ENCODE measurements at places on chromosomes 2 and 18.

DNA sequence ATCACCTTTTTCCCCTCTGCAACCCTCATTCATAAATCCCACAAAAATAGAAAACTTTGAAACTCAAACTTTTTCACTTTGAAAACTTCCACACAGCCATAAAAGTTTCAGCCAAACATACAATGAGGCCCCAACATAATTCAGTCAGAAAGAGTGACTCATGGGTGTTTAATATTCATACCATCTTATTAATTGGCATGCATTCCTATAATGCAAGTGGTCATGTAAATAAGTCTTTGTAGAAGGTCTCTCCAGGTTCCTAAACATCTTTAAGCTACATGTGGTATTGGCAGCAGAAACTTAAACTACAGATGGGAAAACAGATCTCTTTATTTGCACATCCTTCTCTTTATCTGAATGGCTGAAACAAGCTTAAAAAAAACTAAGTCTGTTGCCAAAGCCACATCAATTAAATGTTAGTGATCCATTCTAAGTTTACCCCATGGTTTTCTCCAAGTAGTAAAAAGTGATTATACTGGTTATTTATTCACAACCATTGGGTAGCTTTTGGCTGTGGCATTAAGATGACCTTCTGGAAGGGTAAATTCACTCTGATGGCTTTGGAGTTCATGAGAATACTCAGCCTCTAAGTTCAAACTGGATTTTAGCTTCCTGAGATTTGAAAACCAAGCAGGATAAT, 70.2 kb upstream of the LYPD1 start:
- DNase-seq, result no peak

DNA sequence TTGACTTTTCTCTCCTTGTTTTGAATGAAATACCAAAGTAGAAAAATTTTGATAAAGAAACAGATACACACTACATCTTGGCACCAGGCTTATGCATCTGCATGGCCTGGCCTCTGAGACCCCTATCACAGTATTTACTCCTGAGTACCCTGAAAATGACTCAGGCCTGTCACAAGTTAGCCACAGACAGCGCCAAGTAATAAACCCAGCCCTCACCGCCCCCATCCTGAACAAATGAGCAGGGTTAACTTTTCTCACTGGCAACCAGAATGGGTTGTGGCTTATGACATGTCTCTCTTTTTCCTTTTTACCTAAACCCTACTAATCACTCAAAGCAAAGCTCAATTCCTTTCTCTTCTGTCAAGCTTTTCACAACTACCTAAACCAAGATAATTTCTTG, 35.3 kb downstream of the SPRED2 start:
- no peak for DNase-seq

- DNase-seq, result no peak
Measured at GRCh38 chr18:8982416-8983183, 119.9 kb upstream of the NDUFV2 start.

DNA sequence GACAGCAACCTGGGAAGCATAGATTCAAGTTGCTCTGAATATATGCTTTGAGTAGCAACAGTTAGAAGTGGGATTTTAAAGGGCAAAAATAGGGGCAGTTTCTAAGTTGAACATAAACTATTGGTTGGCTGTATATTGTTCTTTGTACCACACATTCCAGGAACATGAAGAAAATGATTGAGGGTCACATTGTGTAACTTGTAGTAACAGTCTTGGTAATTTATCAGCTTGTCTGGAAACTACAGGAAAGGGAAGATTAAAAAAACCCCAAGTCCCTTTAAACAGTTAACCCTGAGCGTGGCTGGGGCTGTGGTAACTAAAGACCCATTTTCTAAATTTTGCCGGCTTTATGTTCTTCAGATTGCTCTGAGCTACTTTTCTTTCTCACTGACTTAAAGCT, 7.4 kb downstream of the PLEKHB2 start:
- DNase-seq, result no peak

- no peak for DNase-seq
Measured at GRCh38 chr2:108385411-108386071, 7.8 kb downstream of the SULT1C4 start.

GRCh38 chr2:176154576-176155252, 2.4 kb upstream of the HOXD3 start:
- DNase-seq, result no peak

- DNase-seq, result no peak
Measured at GRCh38 chr18:48254077-48254602, 155.0 kb downstream of the ZBTB7C start.

DNA sequence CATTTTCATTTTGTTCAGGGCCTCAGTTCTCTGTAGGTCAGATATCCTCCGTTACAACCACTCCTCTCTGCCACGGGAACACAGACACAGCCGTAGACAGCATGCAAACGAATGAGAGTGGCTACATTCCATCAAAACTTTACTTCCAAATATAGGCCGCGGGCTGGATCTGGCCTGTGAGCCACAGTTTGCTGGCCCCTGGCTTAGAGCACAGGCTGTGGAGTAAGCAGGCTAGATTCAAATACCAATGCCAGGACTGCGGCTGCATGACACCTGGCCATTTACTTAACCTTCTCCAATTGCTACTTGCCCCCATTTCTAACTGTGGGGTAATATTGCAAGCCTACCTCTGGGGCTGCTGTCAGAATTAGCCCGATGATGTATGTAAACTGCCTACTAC, 325.8 kb upstream of the POU3F3 start:
- no peak for DNase-seq

DNA sequence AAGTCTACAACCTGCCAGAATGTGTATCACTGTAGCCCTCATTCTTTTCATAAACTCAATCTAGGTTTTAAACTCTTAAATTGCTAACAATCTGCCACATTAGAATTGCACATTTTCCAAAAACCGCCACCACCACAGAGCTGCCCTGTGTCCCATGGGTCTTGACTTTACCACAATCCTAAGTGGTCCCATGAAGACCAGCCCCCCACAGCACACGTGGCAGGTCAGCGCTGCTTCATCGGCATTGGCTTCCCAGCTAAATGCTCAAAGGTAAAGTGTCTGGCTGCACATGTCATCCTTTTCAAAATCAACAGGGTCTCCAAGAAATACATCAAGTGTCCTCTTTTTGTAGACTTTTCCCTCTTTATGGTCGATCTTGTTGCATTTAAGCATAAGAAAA, 2.4 kb downstream of the TBC1D8 start:
- no peak for DNase-seq

- no peak for DNase-seq
Measured at GRCh38 chr2:21372654-21373053, 248.9 kb downstream of the TDRD15 start.

GRCh38 chr18:46337271-46337670, 233.1 kb downstream of the HAUS1 start:
- DNase-seq, result no peak

DNA sequence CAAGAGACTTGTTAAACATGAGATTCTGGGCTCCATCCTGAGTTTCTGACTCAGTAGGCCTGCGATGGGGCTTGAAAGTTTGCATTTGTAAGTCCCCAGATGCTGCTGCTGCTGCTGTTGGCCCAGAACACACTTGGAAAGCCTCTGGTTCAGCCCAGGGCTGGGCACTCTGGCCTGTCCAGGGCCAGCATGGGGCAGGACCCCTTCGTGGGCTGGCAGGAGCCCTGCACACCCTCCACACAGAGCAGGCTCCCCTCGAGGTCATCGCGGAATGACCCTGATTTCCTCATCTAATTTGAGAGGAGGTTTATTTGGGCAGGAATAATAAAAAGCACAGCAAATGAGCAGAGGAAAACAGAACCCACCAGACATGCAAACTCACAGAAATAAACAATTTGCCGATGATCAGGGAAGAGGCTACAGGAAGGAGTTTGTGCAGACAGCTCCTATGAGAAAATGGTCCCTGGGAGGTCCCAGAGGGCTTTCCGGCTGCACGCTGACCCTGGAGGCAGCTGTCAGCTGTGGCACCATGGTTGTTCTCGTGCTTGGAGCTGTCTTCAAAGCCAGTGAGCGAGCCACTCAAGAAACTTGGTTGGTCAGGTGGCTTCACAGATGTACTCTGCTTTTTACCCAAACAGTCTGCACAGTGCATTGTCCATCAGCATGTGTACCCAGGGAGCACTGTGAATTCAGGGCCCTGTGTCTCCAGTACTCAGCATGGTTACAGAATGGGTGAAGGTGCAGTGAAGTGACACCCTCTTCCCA, 119.3 kb downstream of the GLI2 start:
- DNase-seq, result no peak

DNA sequence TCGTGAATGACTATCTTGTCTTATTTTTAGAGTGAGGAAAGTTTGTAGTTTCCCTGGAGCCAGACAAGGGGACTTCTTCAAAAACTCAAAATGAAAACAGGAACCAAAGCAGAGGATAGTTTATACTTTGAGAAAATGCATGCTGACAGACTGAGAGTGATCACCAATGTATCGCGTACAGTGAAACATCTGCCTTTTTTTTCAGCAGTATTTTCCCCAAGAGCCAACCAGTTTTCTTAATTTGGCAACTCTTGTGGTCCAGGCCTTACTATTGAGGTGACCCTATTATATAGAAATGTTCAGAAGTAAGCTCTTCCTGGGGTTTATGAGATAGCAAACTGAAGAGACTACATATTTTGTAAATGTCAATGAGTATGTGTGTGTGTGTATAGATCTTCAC, 153.7 kb upstream of the VRK2 start:
- no peak for DNase-seq

DNA sequence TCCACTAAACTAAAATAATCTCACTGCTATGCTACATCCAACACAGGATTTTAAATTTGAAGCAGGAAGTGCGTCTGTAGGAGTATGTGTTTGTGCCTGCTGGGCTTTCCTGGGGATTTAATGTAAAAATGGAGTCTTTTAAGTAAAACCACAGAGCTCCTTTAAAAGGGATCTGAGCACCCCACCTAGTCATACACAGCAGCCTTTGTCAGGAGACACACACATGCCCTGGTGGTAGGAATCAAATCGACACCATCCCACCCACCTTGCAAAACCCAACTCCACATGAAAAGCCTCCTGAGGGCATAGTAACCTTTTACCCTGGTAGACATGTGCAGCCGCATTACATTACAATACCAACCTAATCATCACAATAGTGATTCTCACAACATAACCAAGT, 29.1 kb downstream of the UXS1 start:
- DNase-seq, result no peak

DNA sequence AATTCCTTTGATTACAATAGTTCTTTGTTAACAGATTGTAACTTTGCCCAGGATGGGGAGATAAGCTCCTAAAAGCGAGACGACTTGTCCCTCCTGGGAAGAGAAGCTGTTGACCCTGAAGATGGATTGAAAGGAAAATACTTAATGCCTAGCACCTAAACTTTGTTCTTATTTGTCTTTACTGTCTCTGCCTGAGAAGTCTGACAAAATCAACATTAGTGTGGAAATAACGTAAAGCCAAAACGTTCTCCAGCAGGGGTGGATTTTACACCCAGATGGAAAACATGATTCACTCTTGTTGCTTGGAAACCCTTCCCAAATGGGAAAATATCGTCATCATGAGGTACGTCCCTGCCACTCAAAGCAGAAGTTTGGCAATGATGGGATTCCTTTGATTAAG, 450.1 kb downstream of the SLC4A3 start:
- no peak for DNase-seq

- no peak for DNase-seq
Measured at GRCh38 chr2:217208867-217209266, 349.0 kb upstream of the TNP1 start.

DNA sequence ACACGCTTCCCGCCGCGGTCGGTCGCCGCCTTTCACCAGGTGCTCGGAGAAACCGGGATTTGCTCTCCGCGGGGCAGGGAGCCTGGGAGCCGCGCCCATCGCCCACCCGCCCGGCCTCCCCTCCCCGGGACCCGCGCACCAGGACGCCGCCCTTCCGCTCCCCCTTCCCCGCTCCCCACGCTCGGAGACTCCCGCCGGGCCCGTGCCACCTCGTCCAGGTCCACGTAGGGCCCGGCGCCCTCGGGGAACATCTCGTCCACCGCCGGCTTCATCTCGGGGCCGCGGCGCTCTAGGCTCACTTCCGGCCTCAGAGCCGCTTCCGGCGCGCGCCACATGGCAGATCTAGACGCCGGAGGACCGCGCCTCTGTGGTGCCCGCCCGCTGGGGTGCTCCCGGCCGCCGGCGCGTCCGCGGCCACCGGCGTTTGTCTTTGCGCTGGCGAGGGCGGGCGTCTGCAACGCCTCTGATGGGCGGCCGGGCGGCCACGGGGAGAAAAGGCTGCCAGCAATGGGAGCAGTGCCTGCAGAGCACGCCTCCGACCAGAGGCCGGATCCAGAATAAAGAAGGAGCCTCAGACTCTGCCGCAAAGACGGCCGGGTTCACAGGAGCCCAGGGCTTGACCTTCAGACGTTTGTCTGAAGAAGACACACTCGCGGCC, at the start of gene COPS9:
Gene COPS9, minus strand, starts transcription at position 293 of the 658 bp plus-strand sequence. Its CDS starts 21 bp downstream, at position 272.
- DNase-seq, result no peak

GRCh38 chr2:168894101-168894500, 3.9 kb upstream of the SPC25 start:
- no peak for DNase-seq

DNA sequence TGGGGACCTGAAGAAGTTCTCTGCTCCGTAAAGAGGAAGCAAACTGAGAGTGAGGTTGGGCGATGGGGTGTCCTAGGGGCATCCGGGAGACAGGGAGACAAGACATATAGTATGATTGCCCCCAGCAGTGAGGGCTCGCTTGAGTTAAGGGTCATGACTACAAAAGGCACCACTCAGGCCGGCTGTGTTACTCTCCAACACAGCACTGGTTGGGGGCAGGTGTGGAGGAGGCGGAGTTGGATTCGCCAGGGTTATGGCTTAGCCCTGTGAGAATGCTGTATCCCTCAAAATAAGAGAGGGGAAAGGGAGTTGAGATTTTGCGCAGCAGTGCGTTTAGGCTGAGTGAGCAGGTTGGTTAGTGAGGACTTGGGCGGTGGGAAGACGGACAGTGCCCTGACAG, 12.0 kb downstream of the DYSF start:
- DNase-seq, result no peak

DNA sequence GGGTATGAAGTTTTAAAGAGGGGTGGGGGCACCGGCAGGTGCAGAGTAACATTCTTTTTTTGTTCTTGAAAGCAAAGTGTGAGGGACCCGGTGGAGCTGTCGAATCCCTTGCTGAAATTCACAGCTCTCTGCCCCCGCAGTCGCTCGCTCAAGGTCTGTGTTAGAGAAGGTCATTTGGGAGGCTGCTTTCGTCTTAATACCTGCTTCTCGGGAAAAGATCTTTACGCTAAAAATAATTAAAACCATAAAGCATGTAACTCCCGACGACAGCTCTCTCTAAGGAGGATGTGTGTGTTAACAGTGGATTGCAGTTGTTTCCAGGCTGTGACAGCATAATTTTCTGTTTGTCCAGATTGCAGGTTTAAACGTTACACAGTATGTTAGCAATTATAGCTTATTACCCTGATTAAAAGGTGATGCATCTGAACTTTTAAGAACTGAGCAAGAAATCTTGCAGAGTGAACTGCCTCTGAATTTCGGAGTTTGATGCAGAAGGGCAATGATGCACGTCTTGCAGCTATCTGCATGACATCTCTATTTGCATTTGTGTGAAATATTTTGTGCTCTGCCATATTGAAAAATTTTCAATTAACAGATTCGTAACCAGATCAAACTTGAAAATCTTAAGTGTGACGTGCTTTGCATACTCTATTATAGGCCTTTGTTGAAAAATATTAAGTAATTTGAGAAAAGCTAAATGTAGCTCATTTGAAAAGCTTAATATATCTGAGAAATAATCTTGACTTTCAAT, 954 bp downstream of the RAPGEF4 start:
- no peak for DNase-seq

GRCh38 chr18:12840382-12840781, 43.7 kb downstream of the PTPN2 start:
- DNase-seq, result no peak

- no peak for DNase-seq
Measured at GRCh38 chr2:49278141-49278540, 123.8 kb upstream of the FSHR start.

GRCh38 chr2:10006236-10007161, 36.9 kb upstream of the KLF11 start:
- DNase-seq, result no peak

All from cortex of kidney (tissue), 1 donor.